Stimulated activated naive B cell treated with anti-CD40 and anti-IgM and Interleukin-4, amounts not matched to agents 10 μg/mL and 1 μg/mL and 100 μg/mL, for 72 hours (primary cell): ENCODE measurements at places on chromosomes 1 and 21.

DNA sequence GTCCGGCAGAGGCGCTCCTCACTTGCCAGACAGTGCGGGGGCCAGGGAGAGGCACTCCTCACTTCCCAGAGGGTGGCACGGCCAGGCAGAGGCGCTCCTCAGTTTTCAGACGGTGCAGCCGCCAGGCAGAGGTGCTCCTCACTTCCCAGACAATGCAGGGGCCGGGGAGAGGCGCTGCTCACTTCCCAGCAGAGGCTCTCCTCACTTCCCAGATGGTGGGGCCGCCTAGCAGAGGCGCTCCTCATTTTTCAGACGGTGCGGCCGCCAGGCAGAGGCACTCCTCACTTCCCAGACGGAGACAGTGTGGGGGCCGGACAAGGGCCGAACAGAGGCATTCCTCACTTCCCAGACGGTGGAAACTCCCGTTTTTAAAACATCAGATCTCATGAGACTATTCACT lies 238.4 kb upstream of the CACYBP start:
- DNase-seq, result no peak

DNA sequence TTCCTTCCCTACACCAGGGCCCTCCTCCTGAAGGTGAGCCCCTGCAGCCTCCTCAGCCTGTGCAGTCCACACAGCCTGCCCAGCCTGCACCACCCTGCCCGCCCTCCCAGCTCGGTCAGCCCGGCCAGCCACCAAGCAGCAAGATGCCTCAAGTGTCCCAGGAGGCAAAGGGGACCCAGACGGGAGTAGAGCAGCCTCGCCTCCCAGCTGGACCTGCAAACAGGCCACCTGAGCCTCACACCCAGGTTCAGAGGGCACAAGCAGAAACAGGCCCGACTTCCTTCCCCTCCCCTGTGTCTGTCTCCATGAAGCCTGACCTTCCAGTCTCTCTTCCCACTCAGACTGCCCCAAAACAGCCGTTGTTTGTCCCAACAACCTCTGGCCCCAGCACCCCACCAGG lies 38.8 kb downstream of the ZBTB17 start:
- DNase-seq, result no peak

DNA sequence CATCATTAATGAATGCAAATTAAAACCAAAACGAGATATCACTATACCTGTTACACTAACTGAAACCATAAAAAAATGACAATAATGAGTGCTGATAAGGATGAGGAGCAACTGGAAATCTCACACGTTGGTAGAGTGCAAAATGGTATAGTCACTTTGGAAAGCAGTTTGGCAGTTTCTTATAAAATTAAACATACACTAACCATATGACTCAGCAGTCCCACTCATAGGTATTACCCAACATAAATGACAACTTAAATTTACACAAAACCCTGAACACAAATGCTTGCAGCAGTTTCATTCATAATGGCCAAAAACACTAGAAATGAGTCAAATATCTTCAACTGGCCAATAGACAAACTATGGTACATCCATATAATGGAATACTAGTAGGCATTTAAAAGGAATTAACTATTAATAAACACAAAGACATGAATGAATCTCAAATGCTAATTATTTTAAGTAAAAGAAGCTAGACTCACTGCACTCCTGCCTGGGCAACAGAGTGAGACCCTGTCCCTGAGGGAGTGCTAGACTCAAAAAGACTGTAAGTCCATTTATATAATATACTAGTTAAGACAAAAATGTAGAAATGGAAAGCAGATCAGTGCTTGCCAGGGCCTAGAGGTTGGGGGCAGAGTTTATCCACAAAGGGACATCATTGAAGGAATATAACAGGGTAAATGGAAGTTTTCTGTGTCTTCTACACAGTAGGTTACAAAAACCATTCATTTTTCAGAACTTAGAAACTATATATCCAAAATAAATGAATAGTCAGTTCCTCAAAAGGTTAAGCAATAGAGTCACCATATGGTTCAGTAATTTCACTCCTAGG lies 77.4 kb downstream of the EIF4G3 start:
- no peak for DNase-seq

GRCh38 chr1:183859831-183860230 lies 54.9 kb downstream of the RGL1 start:
- DNase-seq, result no peak

- DNase-seq, result no peak
Observed at GRCh38 chr1:30966690-30967369, 58.3 kb upstream of the SDC3 start.

GRCh38 chr1:45299981-45300668 lies 26.6 kb upstream of the HPDL start:
- peak; percentile 11 for DNase-seq

- no peak for DNase-seq
Observed at GRCh38 chr1:223834660-223835263, 11.0 kb downstream of the TP53BP2 start.

GRCh38 chr1:216387782-216388181 lies 35.5 kb downstream of the USH2A start:
- DNase-seq, result no peak

GRCh38 chr21:32713726-32714125 lies 14.1 kb downstream of the SYNJ1 start:
- DNase-seq, result no peak

DNA sequence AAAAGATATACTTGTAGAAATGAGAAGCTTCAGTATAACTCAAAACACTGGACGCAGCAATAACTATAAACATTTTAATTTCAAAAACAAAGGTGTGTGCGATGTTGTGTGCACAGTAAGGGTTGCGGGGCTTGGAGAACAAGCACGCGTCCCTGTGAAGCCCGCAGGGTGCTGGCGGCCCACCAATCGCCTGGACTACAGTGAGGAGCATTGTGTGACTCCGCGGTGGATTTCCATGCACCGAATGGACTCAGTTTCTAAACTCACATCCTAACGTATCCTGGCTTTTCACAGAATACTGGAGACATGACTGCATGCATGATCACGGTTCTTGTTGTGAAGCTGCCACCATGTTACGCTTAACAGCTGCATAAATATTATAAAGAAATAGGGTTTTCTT lies 33.0 kb downstream of the NTPCR start:
- DNase-seq, result no peak

- DNase-seq, result no peak
Observed at GRCh38 chr1:201347498-201348210, 29.8 kb downstream of the TNNT2 start.

GRCh38 chr1:56150441-56151215 lies 428.7 kb downstream of the PLPP3 start:
- DNase-seq, result no peak

GRCh38 chr1:32299327-32299726 lies 7.4 kb downstream of the HDAC1 start:
- DNase-seq, result no peak

DNA sequence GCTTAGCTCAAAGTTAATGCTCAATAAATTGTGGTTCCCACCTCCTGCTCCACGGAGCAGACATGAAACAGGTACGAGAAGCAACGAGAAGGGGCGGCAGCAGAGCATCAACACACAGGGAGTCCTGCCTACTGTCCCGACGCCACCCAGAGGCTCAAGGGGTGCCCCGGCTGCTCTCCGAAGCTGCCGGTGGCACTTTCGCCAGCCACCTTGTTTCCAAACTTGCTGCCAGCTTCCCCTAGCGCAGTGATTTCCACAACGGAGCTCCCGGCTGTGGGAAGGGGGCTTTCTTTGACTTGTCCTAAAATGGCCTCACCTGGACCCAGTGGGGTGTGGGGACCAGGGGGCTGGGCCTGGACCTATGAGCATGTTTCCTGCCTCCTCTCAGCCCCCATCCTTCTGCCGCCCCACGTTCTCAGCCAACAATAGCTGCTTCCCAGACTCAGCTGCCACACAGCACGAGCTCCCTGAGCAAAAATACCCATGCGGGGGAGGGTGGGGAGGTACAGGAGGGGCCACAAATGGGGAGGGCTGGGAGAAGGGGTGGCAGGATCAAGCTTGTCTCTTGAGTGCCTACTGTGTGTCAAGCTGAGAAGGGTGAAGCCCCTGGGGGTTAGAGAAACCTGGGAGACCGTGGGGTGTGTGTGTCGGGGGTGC lies 35.6 kb upstream of the ECE1 start:
- no peak for DNase-seq

DNA sequence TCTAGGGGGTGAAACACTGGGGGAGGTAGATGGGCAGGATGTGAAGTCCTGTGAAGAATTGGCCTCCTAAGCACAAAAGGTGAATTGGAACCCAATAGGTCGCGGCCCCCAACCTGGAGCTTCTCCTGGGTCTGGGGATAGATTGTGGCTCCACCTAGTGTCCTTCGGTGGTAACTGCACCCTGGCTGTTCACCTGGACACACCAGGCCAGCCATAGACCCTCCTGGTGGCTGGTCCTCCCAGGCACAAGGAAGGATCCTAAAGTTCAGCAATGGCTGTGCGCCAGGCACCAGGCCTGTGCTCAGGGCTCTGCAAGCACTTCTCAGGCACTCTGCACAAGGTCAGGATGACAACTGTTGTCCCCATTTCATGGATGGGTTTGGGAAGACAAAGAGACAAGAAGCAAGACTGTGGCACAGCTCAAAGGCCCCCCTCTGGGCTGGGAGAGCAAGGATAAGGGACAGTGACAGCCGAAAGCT lies 13.5 kb downstream of the ESPN start:
- DNase-seq, result peak; percentile 57

DNA sequence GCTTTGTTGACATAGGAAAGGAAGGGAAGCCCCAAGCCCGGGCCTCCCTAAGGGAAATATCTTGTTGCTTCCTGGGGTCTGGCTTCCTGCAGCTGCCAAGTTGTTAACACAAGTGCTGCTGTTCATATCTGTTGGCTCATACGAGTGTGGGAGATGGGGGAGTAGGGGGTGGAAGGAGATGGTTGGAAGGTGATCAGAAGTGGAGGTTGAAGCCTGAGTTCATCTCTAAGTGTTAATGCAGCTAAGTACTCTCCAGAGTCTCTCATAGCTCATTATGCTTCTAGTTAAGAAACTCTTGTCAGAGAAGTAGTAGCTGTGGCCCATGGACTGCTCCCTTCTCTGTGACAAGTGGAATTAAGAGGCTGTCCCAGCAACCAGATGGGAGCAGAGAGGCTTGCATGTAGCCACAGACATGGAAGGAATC lies 319.2 kb upstream of the SPAG17 start:
- DNase-seq, result no peak

DNA sequence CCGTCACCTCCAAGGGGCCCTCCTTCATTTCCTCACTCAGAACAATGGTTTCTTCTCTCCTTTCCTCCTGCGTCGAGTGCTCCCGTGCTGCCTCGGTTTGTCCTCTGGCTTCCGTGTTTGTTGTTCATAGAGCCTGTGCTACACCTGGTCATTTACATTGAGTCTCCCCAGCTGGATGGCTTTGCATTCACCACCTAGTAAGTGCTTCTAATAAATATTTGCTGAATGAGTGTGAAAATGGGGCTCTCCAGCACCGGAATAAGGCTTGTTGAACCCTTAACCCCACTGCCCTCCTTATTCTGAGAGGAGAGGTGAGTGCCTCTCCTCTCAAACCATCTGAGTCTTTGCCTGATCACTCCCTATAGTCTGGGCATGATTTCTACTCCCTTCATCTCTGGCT lies 104.9 kb downstream of the CNIH3 start:
- DNase-seq, result no peak

GRCh38 chr1:95371666-95372282 lies 137.8 kb downstream of the RWDD3 start:
- no peak for DNase-seq

GRCh38 chr1:56788102-56788501 lies 31.1 kb downstream of the FYB2 start:
- DNase-seq, result no peak

DNA sequence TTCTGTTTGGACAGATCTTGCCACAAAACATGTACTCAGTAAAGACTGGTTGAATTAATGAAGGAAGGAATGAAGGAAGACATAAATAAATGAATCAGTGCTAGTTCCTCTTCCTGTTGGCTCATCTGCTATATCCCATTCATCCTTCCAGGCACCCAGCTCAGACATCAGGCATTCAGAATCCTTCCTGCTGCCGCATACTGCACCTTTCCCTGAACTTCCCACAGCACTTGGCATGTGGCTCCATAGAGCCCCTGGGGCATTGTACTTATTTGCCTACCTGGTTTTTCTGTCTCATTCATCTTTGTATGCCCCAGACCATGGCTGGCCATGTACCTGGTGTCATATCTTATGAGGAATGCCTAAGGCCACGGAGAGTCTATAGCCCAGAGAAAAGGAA lies 34.4 kb upstream of the ZNF648 start:
- DNase-seq, result no peak

DNA sequence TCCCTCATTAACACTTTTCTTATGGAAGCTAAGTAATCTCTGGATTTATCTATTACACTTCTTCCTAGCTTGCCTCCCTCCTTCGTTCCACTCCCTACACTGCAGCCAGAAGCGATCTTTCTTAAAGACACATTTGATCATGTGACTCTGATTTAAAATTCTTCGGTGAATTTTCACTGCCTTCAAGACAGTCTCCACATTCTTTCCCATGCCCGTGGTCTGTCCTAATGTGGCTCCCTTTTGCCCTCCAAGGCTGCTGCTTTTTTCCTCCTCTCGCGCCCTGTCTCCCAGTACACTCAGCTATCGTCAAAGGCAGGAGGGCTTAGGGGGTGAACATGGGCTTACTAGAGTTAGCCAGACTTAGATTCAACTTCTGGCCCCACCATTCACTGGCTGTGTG lies 64.4 kb downstream of the SDCCAG8 start:
- DNase-seq, result no peak

- DNase-seq, result no peak
Observed at GRCh38 chr1:181151378-181152326, 63.2 kb downstream of the IER5 start.

GRCh38 chr1:208990456-208990855 lies 593.1 kb upstream of the CAMK1G start:
- no peak for DNase-seq

- DNase-seq, result no peak
Observed at GRCh38 chr1:172938681-172939080, 112.1 kb downstream of the TNFSF18 start.

GRCh38 chr1:14755518-14756252 lies 157.2 kb downstream of the KAZN start:
- no peak for DNase-seq

GRCh38 chr1:202192770-202193613 lies 607 bp upstream of the LGR6 start:
- peak; percentile 36 for DNase-seq
